Left lung (tissue), 14 donors: ENCODE measurements at places on chromosomes 1 and 21. TPM values are rescaled to one million over a fixed set of nuclear protein-coding genes. Genes with fewer than 3 reads are reported as not detected.

- H3K36me3 ChIP-seq = no peaks in the 10 kb centered on the region
- no peak overlapping the region for H3K4me3 ChIP-seq
- peaks cover 81% of the 10 kb centered on the region for H3K27me3 ChIP-seq
- no peak overlapping the region for H3K27ac ChIP-seq
Measured at GRCh38 chr1:11563560-11564069, 84.7 kb downstream of the DISP3 start.

GRCh38 chr1:14090062-14090461, 390.1 kb downstream of the PRDM2 start:
- H3K4me1 ChIP-seq = no peaks in the 10 kb centered on the region
- no peaks in the 10 kb centered on the region for H3K36me3 ChIP-seq
- no peaks in the 10 kb centered on the region for H3K27me3 ChIP-seq

- H3K4me1 ChIP-seq = peaks cover 12% of the 10 kb centered on the region
- H3K27me3 ChIP-seq = no peaks in the 10 kb centered on the region
- no peak within 1 kb of the TSS for H3K4me3 ChIP-seq
- peak; percentile 77 for DNase-seq
Measured at GRCh38 chr1:203186446-203187303, at the start of gene CHI3L1. TSS of gene CHI3L1 (minus strand) at chr1:203186704. CDS start at chr1:203186623, 81 bp downstream.

- H3K27me3 ChIP-seq = peaks cover 71% of the 10 kb centered on the region
- peaks cover 94% of the 10 kb centered on the region for H3K4me1 ChIP-seq
- H3K4me3 ChIP-seq = peak overlapping the region; percentile 100
- H3K27ac ChIP-seq = peak overlapping the region; percentile 98
Measured at GRCh38 chr1:156117414-156118176, 3.1 kb downstream of the LMNA start.

DNA sequence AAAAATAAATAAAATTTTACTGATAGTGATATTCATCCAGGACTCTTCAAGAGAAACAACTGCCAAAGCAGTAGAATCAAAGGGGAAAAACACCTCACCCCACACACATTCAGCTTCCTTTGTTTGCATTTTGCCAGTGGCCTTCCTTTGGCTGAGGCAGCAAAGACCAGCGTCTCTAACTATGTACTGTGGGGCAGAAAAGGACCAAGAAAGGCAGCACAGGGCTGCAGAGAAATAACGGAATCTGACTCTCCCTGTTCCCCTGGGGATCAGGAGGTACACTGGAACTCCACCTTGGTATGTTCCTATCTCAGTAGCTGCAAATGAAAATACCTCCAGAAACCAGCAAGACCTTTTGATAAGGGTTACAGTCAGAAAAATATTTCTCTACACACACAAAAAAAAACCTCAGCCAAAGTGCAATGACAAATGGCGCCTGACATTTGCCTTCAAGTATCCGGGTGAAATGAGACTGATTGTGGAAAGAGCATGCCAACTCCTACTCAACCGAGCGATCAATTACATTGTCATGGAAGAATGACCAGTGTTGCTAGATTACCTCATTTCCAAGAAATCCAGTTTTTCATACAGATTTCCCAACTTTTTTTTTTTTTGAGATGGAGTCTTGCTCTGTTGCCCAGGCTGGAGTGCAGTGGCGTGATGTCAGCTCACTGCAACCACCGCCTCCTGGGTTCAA, 50.9 kb downstream of the TARBP1 start:
- H3K27me3 ChIP-seq = no peaks in the 10 kb centered on the region
- H3K27ac ChIP-seq = no peak overlapping the region
- H3K4me1 ChIP-seq = no peaks in the 10 kb centered on the region
- no peak for DNase-seq
- H3K36me3 ChIP-seq = peaks cover 57% of the 10 kb centered on the region

DNA sequence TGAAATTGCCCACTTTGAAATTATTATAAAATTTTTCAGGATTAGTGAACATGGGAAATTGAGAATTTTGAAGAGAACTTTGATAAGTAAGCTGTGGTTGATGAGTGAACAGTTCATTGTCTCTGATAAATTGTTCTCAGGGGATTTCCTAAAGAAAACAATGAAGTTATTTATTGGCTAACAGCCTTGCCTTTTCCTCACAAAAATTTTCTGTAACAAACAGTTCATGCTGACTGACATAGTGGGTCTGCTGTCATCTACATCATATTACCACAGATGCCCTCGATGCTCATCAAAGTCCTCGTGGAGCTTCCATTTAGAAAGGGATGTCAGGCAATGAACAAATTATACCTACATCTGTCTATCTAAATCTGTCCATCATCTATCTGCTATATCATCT, 113.4 kb downstream of the PTBP2 start:
- no peak for DNase-seq
- no peaks in the 10 kb centered on the region for H3K4me1 ChIP-seq
- H3K36me3 ChIP-seq = no peaks in the 10 kb centered on the region
- H3K27me3 ChIP-seq = no peaks in the 10 kb centered on the region
- H3K27ac ChIP-seq = no peak overlapping the region
- no peak overlapping the region for H3K4me3 ChIP-seq

DNA sequence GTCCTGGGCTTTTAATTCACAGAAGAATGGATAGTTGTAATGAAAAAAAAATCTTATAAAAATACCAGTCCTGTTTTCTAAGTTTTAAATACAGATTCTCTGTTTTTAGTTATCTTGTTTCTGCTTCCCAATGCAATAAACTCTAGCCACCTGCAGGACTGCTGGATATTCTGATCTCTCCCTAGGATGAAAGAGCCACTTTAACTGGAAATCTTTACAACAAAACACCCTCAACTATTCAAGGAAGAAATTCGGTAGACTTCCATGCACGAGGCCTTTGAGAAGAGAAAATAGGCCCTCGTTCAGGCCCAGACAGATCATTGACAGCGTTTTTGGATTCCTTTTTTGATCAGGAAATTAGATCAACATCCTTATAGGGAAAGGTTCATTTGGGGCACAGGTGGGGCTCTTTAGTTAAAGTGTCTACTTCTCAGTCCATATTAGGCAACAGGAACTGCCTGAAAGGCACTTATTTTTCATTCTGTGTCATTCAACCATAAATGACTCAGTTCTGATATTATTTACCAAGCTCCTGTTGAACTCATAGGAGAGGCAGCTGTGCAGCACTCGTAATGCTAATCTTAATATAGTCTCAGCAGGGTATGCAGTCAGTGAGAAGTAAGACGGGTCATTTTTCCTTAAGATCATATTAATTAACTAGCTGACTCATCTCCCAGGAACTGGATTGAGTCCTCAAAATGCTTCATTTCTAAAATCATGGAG, 71.1 kb upstream of the ERRFI1 start:
- H3K27ac ChIP-seq = peak overlapping the region; percentile 82
- H3K36me3 ChIP-seq = no peaks in the 10 kb centered on the region
- peaks cover 12% of the 10 kb centered on the region for H3K4me1 ChIP-seq
- H3K4me3 ChIP-seq = no peak overlapping the region

GRCh38 chr1:46991083-46991923, 32.2 kb upstream of the CYP4X1 start:
- H3K4me3 ChIP-seq = no peak overlapping the region
- H3K27me3 ChIP-seq = no peaks in the 10 kb centered on the region
- peak; percentile 18 for DNase-seq
- no peaks in the 10 kb centered on the region for H3K36me3 ChIP-seq
- H3K4me1 ChIP-seq = no peaks in the 10 kb centered on the region

DNA sequence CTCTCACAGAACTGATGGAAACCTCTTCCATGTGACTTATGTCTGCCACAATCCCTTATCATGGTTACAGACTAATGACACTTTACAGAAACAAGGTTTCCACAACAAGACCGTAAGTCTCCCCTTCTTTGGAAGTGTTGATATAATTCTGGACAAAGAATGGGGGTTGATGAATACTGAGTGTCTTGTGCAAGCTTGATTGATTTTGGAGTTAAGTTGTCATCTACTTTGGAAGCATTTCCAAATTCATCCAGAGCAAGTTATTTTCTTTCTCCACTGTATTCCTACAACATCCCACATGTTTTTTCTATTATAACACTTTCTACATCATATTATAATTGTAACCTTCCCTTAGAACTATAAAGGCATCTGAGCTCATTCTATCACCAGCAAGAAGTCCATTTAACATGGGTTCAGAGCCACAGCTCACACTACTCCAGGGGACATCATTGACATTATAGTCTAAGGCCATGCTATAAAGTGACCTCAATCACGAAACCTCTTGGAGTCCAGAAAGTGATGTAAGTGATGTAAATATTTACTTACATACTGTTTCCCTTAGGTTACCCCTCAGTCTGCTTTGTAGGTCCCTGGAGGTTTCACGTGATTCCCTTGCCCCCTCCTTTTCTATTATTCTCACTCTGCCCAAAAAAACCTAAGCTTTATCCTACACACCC, 125.7 kb upstream of the PBX1 start:
- no peaks in the 10 kb centered on the region for H3K27me3 ChIP-seq
- DNase-seq = peak; percentile 10
- no peak overlapping the region for H3K27ac ChIP-seq
- H3K4me1 ChIP-seq = no peaks in the 10 kb centered on the region
- H3K36me3 ChIP-seq = no peaks in the 10 kb centered on the region

DNA sequence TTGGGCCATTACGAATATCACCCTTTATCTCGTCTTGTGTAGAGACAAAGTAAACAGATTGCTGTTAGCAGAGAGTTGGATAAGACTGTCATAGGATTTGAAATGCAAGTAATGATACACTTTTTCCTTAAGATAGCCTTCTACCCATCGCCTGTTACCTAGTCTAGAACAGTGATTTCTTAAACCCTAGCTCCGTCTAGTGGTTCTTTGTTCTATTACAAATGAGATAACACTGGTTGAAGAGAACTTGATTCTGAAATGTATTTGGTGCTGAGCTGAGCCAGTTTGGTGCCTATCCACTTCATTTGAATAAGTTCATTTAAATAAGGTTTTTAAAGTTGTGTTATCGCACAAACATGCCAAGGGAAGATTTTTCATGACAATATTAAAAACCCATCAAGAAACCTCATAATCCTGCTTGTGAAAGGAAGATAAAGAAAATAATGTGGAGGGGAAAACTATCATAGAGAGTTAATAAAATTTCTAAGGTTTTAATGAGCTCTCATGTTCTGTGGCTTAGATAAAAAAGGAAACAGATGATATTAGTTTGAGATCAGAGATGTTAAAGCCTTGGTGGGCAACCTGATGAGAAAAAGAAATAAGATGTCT, 1.5 kb upstream of the KCNH1 start:
- H3K4me1 ChIP-seq = peaks cover 14% of the 10 kb centered on the region
- H3K36me3 ChIP-seq = no peaks in the 10 kb centered on the region
- H3K27ac ChIP-seq = no peak overlapping the region
- H3K27me3 ChIP-seq = peaks cover 84% of the 10 kb centered on the region
- DNase-seq = no peak

GRCh38 chr1:36731226-36732014, 248.7 kb upstream of the CSF3R start:
- no peak overlapping the region for H3K4me3 ChIP-seq
- no peak for DNase-seq
- no peak overlapping the region for H3K27ac ChIP-seq

DNA sequence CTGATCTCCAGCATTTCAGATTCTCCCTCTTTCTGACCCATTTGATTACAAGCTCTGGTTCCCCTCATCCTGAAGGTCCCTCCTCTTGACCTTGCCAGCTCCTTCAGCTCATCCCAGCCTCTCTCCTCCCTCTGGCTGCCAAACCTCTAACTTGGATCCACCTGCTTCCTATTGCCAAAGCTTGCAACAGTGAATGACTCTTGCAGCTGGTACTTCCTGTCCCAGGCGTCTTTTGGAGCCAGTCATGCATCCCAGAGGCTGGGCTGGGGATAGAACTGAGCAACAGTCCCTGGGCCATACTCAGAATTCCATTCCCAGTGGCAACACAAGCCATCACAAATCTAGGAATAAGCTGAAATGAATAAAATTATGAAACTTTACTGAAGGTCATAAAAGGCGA, 27.7 kb upstream of the SPOCD1 start:
- H3K4me1 ChIP-seq = peaks cover 14% of the 10 kb centered on the region
- H3K27ac ChIP-seq = no peak overlapping the region
- no peaks in the 10 kb centered on the region for H3K27me3 ChIP-seq
- no peak for DNase-seq

DNA sequence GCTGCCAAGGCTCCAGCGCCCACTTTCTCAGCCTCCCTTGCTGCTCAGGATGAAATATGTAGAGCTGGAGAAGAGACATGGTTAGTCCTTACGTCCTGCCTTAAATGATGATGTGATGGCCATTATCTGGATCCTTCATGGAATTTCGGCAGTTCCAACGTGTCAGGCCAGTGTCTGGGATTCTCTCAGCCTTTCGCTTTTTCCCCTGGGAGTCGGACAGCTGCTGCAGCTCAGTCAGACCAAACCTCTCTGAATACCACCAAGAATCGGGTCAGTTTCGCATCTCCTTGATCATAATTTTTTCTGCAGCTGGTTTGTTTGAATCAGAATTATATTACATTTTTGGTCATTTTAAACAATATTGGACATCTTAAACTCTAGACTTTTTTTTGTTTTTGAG, 22.3 kb upstream of the KLHDC8A start:
- no peaks in the 10 kb centered on the region for H3K36me3 ChIP-seq
- no peak overlapping the region for H3K27ac ChIP-seq
- no peak overlapping the region for H3K4me3 ChIP-seq
- H3K4me1 ChIP-seq = no peaks in the 10 kb centered on the region
- no peak for DNase-seq
- peaks cover 32% of the 10 kb centered on the region for H3K27me3 ChIP-seq

- H3K4me3 ChIP-seq = no peak overlapping the region
- H3K27ac ChIP-seq = peak overlapping the region; percentile 73
- peaks cover 9% of the 10 kb centered on the region for H3K4me1 ChIP-seq
- H3K36me3 ChIP-seq = no peaks in the 10 kb centered on the region
- H3K27me3 ChIP-seq = no peaks in the 10 kb centered on the region
Measured at GRCh38 chr1:8439015-8439702, 121.2 kb downstream of the SLC45A1 start.

GRCh38 chr1:154407198-154408091, 2.3 kb downstream of the IL6R start:
- no peaks in the 10 kb centered on the region for H3K27me3 ChIP-seq
- H3K4me1 ChIP-seq = peaks cover 86% of the 10 kb centered on the region
- peak overlapping the region; percentile 71 for H3K4me3 ChIP-seq
- DNase-seq = no peak
- peak overlapping the region; percentile 90 for H3K27ac ChIP-seq

The TMPRSS3 gene
- total RNA-seq = 2.9 TPM

The REN gene
- total RNA-seq = 2.4 TPM

The ACOT11 gene
- total RNA-seq = 8.5 TPM
